Progenitor cell of endocrine pancreas (in vitro differentiated cells): ENCODE measurements at places on chromosomes 7 and 10. TPM values are rescaled to one million over a fixed set of nuclear protein-coding genes. Genes with fewer than 3 reads are reported as not detected.

DNA sequence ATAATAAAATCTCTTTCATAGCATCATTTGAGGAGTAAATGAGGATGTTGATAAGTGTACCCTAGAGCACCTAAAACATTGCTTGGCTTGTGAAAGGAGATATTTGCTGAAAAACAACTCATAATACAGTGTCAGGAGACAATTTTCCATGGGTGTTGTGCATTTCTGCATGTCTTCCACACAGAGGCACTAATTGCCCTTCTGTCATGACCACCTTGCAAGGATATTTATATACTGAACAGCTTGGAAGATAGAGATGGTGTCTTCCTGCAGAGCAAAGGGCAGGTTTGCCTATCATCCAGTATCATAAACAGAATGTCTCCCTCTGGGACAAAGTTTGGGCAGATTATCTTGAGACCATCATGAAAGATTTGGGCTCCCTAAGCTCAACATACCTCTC, 495.2 kb upstream of the LRRN3 start:
- no peaks in the 10 kb centered on the region for H3K27me3 ChIP-seq
- H3K4me1 ChIP-seq: peaks cover 5% of the 10 kb centered on the region
- no peaks in the 10 kb centered on the region for H3K36me3 ChIP-seq
- DNase-seq: no peak

- no peaks in the 10 kb centered on the region for H3K4me1 ChIP-seq
- H3K4me3 ChIP-seq: no peak overlapping the region
- H3K36me3 ChIP-seq: peaks cover 48% of the 10 kb centered on the region
- no peaks in the 10 kb centered on the region for H3K27me3 ChIP-seq
- no peak for DNase-seq
- H3K27ac ChIP-seq: no peak overlapping the region
Measured at GRCh38 chr7:21448974-21449373, 21.1 kb downstream of the SP4 start.

DNA sequence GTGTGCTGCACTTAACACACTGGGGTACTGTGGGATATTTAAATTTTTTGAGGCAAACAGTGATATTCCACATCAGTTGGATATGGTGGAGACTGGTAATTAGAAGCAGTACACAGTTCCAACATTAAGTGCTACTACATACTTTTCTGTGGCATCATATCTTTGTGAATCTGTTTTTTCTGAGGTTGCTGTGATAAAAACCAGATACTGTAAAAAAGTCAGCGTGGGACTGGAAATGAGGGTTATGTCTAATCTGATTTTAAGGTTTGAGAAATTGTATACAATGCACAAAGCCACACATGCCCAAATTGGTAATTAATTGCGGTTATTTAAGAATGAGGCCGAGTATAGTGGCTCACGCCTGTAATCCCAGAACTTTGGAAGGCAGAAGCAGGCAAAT, 41.2 kb downstream of the TBC1D12 start:
- peaks cover 2% of the 10 kb centered on the region for H3K4me1 ChIP-seq
- no peak overlapping the region for H3K4me3 ChIP-seq
- no peak for DNase-seq
- no peaks in the 10 kb centered on the region for H3K36me3 ChIP-seq

DNA sequence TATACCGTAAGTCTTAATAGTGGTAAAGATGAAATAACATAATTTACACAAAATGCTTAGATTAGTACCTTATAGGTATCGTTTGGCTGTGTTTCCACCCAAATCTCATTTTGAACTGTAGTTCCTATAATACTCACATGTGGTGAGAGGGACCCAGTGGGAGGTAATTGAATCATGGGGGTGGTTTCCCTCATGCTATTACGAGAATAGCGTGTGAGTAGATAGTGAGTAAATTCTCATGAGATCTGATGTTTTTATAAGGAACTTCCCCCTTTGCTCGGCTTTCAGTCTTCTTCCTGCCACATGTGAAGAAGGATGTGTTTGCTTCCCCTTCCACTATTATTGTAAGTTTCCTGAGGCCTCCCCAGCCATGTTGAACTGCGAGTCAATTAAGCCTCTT, 426.3 kb upstream of the POT1 start:
- no peaks in the 10 kb centered on the region for H3K27me3 ChIP-seq
- no peak for DNase-seq

Gene STRIP2
- 6.5 and 6.8 TPM in 2 replicates for total RNA-seq

GRCh38 chr10:27628621-27629020, 117.0 kb downstream of the MKX start:
- no peaks in the 10 kb centered on the region for H3K36me3 ChIP-seq
- H3K4me1 ChIP-seq: no peaks in the 10 kb centered on the region
- H3K4me3 ChIP-seq: no peak overlapping the region
- DNase-seq: no peak
- H3K27me3 ChIP-seq: peaks cover 19% of the 10 kb centered on the region
